NCI-H2081 (cell line): ENCODE measurements at places on chromosomes 6 and 20.

DNA sequence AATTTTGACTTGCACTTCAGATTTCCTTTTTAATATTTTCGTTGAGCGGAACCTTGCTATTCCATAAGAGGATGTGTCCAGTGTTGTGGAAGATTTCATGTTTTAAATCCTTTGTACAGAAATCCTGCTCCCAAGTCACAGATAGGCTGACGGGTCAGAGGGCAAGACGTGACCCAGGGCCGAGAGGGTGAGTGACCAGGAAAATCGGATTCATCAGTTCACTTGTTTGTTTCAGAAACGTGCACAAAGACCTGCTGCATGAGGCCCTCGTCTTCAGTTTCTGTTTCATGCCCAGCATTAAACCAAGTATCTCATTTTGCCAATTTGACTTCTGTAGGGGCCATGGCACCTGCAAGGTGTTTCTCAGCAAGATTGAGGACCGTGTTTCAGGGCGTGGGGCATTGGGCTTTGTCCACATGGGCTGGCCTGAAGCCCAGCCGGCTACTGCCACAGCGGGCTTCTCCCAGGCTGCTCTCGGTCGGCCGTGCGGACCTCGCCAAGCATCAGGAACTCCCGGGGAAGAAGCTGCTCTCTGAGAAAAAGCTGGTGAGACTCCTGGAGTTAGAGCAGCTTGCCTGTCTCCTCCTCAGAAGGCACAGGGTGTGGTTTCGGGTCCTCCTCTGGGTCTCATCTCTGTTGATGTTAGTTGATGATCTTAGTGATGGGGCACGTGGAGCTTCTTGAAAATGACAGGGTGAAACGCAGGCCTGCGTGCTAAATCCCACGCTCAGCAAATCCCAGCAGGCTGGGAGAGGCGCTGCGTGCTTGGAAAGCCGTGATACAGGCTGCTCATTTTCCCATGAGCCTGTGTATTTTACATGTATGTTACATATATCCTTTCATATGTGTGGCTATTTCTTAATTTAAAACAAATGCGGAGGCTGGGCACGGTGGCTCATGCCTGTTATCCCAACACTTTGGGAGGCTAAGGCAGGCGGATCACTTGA lies 10.5 kb downstream of the MTG2 start:
- no peak for DNase-seq

DNA sequence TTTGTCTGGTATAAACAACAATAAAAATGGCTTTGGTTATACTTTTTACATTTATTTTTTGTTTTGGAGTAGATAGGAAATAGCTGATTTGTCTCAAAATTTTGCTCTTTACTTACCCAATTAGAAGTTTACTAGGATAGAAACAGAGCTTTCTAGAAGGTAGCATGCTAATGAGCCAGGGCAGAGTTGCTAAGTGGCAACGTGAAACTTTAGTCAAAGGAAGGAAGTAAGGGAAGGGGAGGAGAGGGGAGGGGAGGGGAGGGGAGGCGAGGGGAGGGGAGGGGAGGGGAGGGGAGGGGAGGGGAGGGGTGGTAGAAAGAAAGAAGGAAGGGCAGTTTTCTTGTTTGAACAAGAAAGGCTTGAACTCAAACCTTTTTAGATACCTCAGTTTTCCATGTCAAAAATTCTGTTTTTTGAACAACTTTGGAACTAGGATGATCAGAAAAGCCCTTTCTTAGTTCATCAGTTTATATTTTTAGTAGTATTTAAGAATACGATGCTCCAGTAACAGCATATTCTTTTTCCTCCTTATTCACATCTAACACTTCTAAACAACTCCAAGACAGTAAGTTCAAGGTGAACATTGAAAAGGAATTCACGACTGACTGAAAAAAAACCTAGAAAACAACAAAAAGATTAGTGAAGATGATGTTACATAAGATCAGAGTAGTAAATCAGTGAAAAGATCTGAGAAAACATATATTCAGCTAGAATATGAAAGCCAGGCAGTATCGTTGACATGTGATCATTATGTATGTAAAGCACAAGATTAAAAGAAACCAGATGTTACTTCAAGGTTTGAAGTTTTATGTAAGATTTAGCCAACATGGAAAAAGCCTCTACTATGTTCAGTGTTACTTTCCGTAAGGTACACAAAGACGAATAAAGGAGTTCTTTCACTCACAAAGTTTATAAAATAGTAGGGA lies 263.4 kb downstream of the ARHGAP18 start:
- no peak for DNase-seq

DNA sequence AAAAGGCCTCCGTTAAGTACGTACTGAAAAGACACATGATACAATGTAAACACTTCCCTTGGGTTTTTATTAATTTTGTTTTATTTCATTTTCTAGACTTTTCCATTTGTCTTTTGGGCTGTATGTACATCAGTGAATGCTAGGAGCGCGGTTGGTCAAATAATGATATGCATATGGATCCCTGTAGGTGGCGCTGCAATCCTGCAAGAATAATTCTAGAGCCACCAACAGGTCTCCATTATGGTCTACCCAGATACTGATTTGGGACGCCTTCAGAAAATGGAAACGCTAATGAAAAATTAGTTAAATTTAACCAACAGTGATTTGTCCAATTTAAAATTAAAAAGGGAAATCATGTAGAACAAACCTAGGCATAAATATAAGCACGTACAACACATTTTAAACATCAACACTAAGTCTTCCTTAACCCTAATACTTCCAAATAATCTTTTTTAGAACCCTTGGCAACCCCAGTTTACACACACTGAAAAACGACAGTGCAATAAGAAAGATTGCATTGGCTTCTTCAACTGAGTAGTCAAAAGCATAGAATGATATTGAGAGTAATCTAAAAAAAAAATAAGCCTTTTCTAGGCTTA lies 433.5 kb downstream of the RFPL4B start:
- peak; percentile 72 for DNase-seq

DNA sequence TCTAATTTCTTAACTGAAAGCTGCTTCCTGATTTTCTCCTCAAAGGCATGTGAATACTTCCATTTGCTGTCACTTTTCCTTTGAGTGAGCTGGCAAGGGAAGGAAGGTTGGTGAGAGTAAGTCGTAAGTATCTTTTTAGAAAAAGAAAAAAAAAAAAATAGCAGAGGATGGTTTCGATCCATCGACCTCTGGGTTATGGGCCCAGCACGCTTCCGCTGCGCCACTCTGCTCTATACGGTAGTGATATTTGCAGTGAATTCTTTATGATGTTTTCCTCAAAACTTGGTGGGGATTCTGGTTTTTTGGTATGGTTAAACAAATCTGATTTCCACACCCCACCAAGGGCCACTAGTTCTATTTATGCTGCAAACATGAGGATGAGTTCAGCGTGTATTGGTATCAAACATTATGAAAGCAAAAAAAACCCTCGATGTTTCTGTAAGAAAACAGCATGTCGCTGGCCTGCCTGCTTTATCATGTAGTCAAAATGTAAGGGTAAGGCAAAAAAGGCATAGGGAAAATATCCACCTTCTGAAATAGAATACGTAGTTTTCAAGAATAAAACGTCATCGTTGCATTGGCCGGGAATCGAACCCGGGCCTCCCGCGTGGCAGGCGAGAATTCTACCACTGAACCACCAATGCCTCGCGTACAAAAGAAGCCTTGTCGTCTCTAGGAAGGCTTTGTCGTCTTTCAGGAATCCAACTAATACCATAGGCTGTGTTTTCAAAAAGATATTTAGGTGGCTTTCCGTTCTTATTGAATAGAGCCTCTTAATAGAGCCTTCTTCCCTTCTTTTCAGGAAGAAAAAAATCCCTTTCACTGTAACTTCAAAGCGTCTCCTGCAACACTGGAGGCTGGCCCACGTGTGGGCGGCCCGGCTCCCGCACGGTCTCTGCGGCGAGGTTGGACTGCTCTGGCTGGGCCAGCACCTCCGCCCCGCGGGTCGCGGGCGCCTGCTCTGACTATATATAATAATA lies 9.6 kb downstream of the OR2B2 start:
- peak; percentile 76 for DNase-seq

GRCh38 chr20:56200456-56200855 lies 48.1 kb upstream of the MC3R start:
- DNase-seq = no peak

- no peak for DNase-seq
These were observed 207.5 kb downstream of the HIVEP2 start for GRCh38 chr6:142737368-142738034.

DNA sequence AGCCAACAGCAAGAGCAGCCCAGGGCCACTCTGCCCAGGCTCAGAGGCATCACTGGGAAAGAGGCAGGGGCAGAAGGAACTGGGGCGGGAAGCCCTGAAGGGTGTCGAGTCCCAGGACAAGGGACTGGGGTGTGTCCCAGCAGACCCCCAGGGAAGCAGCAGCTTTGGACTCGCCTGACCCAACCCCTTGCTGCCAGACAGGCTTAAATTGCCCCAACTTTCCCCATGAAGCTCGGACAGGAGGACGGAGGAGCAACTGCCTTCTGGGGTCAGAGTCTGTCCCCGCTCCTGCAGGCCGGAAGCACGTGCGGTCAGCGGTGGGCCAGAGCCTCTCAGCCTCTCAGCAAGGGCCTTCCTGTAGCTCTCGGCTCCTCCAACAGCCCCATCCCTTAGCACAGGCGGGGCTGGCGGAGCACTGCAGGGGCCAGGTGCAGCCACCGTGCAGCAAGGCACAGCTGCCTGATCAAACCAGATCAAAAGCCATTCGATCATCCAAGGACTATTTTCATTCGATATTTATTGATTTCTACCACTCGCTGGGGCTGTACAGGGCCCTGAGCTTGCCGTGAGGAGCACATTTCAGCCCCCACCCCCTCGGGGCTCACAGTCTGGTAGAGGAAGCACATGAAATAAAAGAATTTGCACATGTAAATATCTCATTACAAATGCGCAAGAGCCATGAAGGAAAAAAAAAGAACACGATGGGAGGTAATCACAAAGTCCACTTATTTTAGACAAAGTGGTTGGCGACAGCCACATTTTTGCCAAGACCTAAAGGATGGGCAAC lies 31.8 kb upstream of the STX16 start:
- DNase-seq = no peak

- DNase-seq = no peak
These were observed 134.8 kb downstream of the GJA10 start for GRCh38 chr6:90028995-90029635.

DNA sequence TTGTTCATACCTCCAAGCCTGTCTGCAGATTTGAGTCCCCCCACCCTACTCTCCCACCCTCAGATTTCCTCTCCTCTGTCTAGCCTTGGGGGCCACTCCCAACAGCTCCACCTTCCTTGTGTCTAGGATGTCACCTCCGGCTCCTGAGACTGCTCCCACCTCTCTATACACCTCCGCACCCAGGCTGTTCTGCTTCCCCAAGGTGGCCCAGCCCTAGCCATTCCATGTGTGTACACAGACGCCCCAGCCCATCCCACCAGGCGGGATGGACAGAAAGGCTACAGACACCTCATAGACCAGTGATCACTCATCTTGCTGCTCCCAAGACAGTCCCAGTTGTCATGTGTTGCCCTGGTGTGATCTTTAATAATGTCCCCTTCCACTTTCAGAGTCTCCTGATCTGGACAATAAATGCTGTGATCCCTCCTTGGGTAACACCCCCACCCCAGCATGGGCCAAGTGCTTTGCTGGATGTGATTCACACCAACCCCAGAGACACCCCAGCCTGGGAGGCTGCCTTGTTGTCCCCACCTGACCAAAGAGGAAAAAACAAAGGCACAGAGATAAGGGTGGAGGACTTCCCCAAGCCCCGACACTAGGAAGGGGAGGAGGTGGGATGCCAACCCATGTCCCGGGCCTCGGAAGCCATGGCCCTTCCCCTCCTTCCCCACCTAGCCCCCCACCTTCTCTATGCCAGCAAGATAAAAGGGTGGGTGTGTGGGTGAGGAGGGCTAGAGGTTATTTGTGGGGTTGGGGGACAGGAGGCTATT lies 36.1 kb downstream of the MDFI start:
- no peak for DNase-seq

DNA sequence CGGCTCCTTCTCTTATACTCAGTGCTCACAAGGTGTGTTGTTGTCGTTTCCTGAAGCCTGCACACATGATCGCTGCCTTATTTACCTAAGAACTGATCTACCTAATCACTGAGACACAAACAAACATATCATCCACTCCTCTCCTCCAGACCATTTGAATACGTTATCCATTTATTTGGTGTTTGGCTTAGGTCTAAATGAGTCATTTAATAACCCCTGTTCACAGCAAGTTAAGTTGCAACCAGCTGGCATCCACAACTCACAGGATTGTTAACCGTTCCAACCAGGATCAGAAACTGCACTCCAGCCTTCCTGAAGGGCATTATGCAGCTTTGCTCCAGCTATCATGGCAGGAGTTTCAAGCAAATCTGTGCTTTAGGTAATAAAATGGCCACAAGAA lies 511.1 kb upstream of the MAP3K7 start:
- DNase-seq = peak; percentile 22

DNA sequence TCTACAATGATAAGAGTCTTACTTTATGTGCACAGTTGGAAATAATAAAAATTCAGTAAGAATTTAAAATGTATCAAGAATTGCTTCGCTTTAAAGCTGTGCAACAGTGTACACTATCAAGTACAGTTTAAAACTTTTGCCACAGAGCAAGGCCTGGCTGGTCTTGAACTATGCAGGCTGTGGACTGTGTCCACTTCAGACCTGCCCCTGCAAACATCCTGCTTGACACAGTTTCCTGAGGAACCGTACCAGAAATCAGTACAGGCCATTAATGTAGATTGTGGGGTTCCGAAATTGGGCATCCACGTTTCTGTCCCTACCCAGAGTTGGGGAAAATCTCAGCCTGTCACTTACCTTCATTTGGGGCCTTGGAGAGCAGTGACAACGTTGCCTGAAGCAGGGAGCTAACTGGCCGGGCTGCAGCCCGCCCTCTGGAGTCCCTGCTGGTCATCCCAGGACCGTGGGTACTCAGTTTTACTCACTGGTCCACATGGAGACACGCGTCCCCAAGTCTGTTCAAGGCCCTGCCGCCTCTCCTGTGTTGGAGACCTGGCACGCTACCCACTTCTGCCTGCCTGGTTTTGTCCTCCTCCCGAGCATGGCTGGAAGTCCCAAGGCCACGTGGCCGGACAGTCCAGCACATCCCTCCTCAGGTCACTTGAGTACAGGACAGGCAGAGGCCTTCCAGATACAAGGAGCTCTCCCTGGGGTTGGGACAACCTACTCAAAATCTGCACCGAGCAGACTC lies 8.4 kb downstream of the NINL start:
- no peak for DNase-seq

- peak; percentile 5 for DNase-seq
These were observed 333.5 kb upstream of the MAN1A1 start for GRCh38 chr6:119683031-119683430.

GRCh38 chr20:22577515-22578220 lies 6.7 kb downstream of the FOXA2 start:
- DNase-seq = peak; percentile 65

DNA sequence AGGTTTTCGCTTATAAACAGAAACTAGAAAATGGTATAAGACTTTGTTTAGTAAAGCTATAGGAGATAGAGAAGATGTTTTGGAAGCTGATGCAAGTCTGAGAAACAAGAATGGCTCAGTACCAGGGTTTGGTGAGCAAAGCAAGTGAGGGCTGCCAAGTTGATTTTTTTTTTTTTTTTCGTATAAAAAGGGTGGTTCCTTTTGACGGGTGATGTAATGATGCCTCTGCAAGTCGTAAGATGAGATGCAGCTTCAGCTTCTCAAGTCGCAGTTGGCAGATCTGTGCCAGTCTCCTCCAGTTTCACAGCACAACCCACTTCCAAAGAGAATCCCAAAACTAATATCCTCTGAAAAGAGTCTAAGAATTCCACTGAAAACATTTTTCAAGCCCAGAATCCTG lies 252.8 kb upstream of the CDH4 start:
- DNase-seq = no peak

- DNase-seq = no peak
These were observed 128.8 kb upstream of the QKI start for GRCh38 chr6:163285691-163286090.

GRCh38 chr20:5548902-5549599 lies 201.2 kb upstream of the SHLD1 start:
- DNase-seq = no peak

GRCh38 chr20:48574383-48574782 lies 253.4 kb downstream of the PREX1 start:
- no peak for DNase-seq
